ENCODE measurements at places on chromosomes 2 and 18.

DNA sequence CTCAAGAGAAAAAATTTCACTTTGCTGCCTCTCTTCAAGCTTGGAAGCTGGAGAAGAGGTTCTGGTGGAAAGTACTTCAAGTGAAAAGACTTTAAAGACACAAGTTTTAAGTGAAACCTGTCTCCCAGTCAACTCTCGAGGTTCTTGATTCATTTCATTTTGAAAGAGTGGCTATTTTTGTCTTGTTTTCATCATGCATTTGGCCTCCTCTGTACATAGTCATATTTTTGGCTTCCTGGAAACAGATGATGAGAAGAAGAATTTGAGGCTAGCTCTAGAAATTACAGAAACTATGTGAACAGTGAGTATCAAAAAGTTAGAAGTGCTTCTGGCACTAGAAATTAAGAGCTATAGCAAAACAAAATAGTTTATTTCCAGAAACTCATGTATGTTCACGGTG, 124.8 kb downstream of the DTNA start:
- DNase-seq: no peak

- no peak for DNase-seq
These were observed 162.7 kb downstream of the WDPCP start for GRCh38 chr2:63425606-63426005.

GRCh38 chr2:177551989-177552421, 159.4 kb downstream of the AGPS start:
- DNase-seq: no peak

DNA sequence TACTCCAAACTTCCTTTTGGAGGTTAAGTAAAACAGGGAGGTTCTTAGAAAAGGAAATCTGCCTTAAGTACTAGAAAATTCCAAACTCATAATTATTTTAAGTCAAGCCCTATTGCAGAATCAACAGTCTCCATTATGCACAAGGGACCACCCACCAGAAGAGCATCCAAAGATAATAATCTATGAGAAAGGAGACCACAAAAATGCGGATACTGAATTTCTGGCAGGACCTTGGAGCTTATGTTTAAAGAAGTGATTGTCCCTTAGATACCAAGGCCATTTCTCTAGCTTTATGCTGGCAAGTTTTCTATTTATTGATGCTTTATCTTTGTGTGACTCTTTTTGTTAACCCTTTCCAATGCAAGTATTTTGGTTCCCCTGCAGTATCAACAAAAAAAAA, 404.0 kb upstream of the MMADHC start:
- no peak for DNase-seq

- DNase-seq: no peak
These were observed 19.3 kb downstream of the TGFA start for GRCh38 chr2:70534183-70534836.

DNA sequence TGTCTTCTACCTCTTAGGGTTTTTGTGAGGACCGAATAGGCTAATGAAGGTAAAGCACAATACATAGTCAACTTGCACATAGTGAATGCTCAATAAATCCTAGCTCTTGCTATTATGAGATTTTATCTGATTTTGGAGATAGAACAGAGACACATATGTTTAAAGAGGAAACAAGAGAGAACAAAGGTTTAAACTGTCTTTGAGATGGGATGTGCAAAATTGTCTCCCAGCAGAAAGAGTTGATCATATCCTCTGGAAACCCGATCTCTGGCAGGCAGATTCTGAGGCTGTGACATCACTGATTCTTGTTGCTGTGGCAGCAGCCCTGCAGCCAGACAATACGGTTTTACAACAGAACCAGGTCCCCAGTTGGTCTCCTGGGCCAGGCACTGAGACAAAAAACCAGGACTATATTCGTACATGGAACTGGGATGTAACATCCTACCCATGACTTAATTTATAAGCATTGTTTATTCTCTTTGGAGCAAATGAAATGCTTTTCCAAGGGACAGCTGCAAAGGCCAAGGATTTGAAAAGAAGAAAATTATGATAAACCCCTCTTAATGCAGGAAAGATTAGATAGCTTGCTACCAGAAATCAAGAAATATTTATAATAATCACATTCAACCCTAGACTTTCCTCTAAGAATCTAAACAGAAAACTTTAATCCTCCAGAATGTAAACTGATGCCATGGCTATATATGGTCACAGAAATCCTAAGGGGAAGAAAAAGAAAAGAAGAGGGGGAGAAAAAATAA, 80.2 kb downstream of the SLC8A1 start:
- DNase-seq: no peak

- DNase-seq: no peak
These were observed 133.7 kb upstream of the RASGRP3 start for GRCh38 chr2:33342705-33343104.

Measured in progenitor cell of endocrine pancreas (in vitro differentiated cells).